ENCODE measurements at places on chromosomes 2 and 18.

GRCh38 chr2:199792381-199792780 is 58.6 kb downstream of the FTCDNL1 start:
- no peak for DNase-seq

DNA sequence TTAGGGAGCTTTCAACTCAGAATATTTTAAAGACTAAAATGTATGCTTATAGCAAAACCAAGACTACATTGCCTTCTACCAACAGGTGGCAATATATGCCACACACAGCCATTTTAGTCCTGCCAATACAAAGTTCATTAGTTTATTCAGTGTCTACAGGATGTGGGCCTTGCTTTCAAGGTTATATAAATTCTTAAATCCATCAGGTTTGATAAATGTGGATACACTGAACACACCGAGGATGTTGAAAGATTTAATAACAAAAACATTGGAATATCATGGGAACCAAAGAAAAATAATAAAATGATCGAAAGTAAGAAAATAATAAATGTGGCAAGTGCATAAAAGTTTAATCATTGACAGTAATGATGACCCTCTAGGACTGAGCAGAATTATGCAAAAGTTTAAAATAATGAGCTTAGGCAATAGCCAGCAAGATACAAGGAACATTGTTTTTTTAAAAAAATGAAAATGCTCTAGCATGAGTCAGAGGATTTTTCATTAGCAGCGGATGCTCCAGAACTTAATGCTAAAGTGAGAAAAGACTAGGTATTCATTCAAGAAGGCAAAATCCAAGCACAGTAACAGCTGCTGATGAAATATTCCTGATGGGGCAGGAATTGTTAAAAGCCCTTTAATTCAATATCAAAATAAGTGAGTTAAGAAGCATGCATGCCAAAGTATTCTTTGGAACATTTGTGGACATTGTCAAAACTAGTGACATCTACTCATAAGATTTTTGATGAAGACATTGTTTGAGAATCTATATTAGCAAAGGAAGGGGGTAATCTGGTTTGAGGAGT is 14.2 kb downstream of the SCN9A start:
- no peak for DNase-seq

GRCh38 chr2:147689220-147689909 is 155.5 kb upstream of the ACVR2A start:
- DNase-seq, result no peak

DNA sequence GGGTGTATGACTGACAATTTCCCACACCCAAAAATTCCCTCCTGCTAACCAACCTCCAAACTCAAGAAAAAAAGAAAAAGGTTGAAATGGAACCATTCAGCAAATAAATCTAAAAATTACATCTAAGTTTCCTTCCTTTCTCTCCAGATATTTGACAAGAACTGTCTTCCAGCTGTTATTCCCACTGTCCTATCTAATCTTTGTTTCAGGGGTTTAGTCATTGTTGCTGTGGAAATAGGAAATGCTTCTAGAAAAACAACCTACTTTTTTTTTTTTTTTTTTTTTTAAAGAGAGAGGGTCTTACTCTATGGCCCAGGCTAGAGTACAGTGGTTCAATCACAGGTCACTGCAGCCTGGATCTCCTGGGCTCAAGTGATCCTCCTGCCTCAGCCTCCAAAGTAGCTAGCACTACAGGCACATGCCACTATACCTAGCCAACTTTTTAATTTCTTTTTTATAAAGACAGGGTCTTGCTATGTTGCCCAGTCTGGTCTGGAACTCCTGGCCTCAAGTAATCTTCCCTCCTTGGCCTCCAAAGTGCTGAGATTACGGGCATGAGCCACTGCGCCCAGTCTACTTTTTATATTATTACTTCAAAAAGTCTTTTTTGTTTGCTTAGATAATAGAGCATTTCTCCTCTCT is 88.1 kb downstream of the ITSN2 start:
- no peak for DNase-seq

GRCh38 chr2:83991992-83992391 is 467.1 kb downstream of the SUCLG1 start:
- DNase-seq, result no peak

DNA sequence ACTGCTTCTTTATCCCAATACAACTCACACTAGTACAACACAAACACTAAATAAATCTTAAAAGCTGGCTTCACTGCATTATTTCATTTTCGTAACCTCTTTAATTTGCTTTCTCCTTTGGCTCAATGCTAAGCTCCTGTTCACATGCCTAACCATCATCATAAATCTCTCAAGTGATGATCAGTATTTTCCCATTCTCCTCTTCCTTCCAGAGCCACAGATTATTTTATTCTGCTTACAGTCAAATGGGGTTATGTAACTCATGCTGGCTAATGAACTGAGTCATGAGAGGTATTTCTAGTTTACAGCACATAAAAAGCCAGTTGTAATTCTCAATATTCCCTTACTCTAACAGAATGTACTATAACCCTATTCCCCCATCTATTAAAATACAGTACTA is 350.4 kb upstream of the ZC3H15 start:
- DNase-seq, result no peak

- DNase-seq, result no peak
These were observed 46.2 kb upstream of the ITGAV start for GRCh38 chr2:186543561-186544131.

DNA sequence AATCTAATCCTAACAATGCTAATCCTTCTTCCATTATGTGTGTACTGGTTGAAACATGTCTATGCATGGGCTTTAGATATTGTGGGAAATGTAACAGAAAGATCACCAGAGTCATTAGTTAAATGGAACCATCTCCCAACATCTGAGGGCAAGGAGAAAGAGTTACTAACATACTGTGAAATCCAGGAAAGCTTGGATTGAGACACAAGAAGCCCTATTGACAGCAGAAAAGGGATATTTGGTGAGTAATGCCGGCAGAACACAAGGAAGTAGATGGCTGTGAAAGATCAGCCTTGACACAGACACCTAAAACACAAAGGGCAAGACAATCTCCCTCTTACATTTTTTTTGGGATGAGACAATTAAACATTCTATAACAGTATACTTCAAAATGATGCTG is 28.5 kb upstream of the LAMA1 start:
- DNase-seq, result no peak

GRCh38 chr2:63669596-63669995 is 80.8 kb downstream of the MDH1 start:
- DNase-seq, result no peak

- DNase-seq, result no peak
These were observed 56.9 kb upstream of the WIPF1 start for GRCh38 chr2:174654419-174654941.

DNA sequence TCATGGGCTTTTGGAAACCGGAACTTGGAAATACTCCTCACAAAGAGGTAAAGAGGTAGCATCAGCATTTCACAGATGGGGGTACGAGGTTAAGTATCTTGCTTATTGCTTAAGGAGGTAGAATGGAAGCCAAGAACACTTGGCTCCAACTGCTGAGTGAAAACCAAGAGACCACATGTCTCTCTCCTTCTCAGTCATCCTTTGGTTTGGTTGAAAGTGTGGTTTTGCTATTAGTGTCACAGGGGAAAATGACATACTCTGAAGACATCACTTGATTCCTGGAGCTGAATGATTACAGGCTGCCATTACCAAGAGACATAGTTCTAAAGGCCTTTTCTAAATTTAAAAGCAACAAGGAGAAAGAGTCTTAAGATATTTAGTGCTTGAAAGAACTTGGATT is 41.5 kb downstream of the ANTXR1 start:
- DNase-seq, result no peak

- DNase-seq, result no peak
These were observed 92.0 kb downstream of the NDUFA10 start for GRCh38 chr2:239932881-239933735.

- no peak for DNase-seq
These were observed 16.3 kb downstream of the GPN1 start for GRCh38 chr2:27645197-27645596.

- no peak for DNase-seq
These were observed 7.1 kb downstream of the GBX2 start for GRCh38 chr2:236161082-236161462.

GRCh38 chr2:176096243-176096985 is 3.2 kb upstream of the HOXD12 start:
- no peak for DNase-seq

DNA sequence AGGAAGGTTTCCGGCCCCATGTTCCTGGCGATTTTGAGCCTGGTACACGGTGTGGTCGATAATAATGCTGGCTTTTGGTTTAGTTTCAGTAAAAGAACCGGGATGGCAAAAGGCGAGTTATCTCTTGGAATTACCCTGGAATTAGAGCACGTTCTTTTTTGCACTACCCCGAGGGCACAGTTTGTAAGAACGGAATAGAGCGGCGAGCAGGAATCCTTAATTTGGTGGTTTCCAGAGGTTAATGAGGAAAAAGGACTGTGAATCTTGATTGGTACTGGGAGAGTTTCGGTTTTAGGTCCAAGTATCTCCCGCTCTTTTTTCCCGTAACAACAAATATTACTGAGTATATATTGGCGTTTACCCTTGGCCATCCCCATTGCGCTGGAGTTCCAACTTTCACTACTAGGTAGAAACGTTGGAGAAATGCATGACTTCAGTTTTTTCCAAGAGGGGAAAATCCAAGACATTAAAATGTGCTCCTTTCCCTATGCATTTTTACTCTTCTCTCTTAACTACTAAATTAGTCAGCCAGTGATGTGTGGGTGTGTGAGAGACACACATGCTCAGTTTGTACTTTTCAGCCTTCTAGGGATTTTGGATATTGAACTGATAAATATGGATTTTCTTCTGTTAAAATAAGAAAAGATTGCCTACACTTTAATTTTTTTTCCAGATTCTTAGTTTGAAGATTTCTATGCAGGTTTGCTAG is 160.8 kb downstream of the AGPS start:
- DNase-seq, result no peak

GRCh38 chr18:31702449-31702848 is 18.1 kb upstream of the B4GALT6 start:
- no peak for DNase-seq

GRCh38 chr2:63786471-63786870 is 55.2 kb upstream of the UGP2 start:
- no peak for DNase-seq

GRCh38 chr18:57054891-57055290 is 92.0 kb upstream of the BOD1L2 start:
- no peak for DNase-seq

DNA sequence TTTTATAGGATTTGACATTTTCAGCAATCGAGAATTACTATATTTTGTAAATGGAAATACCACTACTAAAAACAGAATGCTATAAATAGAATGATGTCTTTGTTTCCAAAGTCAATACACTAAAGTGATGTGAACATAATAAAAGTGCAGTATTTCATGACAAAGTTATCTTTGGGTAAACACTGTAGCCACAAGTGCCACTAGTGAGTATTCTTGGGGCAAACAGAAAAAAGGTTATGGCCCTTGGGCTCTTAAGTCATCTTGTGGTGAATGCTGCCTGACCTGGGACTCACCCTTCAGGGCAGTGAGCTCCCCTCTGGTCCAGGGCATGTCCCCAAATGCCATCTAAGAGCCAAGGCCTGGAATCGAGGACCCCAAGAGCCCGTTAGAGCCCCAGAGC is 99.2 kb upstream of the KYNU start:
- no peak for DNase-seq

DNA sequence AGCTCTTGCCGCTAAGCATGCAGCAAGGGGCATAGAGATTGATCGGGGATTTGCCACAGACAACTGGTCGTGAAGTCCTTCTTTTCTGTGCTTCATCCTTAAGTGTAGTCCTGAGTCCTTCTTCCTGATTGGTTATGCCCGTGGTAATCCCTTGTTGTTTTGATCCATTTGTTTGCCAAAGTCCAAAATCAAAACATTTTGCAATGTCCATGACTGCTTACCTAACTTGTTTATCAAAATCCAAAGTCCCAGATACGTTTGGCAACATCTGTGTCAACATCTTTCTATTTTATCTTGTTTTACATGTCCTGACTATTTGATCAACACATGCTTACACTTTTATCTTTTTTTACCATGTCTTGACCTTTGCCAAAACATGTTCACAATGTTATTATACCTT is 229.0 kb upstream of the ZNF804A start:
- DNase-seq, result no peak

DNA sequence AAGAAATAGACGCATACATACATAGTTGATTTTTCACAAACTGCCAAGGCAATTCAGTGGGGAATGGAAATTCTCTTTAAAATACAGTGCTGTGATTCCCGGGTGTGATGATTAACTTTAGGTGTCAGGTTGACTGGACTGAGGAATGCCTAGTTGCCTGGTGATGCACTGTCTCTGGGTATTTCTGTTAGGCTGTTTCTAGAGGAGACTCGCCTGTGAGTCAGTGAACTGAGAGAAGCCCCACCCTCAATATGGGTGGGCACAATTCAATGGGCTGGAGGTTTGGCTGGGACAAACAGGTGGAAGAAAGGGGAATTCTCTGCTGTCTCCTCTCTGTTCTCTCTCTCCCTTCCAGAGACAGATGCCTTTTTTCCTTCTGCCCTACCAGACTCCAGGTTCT is 187.6 kb downstream of the ARHGAP28 start:
- DNase-seq, result no peak

GRCh38 chr2:235733761-235734160 is 239.9 kb downstream of the AGAP1 start:
- no peak for DNase-seq

DNA sequence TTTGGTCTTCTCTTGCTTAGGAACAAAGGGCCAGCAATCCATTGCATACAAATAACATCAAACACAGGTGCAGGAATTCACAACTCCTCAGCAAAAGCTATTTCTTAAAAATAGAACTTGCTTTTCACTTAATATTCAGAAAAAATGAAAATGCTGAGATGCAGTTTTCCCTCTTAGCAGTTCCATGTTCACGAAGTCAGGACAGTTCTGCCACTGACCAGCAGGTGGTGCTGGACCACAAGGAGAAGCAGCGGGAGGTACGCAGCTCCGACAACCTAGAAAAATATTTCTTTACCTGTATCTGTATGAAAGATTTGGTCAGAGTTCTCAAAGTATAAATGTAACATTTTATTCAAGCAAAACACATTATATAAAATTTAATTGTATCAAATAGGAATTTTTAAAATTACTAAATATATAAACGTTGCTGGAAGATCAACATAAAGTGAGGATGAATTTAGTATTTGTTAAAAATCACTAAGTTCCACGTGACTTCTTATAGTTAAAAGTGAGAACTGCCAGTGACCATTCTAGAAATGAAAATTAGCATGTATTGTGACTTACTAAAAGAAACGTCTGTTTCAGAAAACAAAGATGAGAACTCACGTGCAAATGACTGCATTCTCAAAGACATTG is 48.8 kb downstream of the ADNP2 start:
- DNase-seq, result no peak

DNA sequence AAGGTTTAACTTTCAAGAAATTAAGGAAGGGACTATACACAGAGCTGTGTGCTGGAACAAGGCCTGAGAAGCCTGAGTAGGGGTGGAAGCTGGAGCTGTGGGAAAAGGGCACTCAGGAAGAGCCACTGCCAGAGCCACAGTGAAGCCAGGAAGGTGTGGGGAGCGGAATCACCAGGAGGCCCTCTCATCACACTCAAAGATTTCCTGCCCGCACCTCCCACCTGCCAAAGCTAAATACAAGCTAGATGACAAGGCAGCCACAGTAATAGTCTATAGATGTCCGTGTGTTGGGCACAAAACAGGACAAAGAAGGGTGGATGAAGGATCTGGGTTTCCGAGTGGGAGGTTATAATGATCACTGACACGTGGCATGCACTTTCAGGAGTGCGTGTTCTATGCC is 126.0 kb downstream of the ZNF532 start:
- DNase-seq, result no peak
